Vagina (tissue), 2 donors: ENCODE measurements at places on chromosomes 5 and 9.

DNA sequence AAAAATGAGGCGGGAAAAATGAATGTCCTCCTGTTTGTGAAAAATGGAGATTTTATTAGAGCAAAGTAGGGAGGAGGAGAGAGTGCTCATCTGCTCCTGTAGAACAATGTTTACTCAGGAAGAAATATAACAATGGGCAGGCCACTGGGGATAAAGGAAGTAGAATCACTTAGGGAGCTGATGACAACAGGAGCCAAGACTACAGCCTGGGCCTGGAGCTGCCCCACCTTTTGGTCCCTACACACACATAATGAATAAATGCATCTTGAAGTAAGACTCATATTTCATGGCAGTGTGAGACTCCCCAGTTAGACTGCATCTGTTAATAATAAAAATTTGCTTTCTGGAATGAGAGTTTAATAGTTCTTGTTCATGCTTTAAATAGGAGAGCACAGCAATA, 1939.8 kb downstream of the EFNA5 start:
- no peak for DNase-seq

- no peak for DNase-seq
Measured at GRCh38 chr5:136014049-136015002, 14.5 kb upstream of the TGFBI start.

- DNase-seq: peak; percentile 79
Measured at GRCh38 chr5:73234204-73234555, 61.2 kb downstream of the TMEM174 start.

DNA sequence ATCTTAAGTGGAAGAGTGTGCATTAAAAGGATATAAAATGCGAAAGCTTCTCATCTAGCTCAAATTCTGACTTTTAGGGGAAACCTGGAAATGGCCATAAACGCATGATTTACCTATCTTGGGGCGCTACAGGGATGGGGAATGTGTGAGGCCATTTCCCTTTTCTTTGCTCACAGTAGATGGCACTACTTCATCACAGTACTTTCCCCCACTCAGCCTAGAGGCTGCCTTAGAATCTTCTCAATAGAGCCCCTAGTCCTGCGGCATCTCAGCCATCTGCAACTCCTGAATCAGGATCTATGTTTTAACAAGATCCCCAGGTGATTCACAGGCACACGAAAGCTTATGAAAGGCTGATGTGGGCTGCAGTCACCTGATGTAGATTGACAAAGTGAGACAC, 110.8 kb downstream of the LHFPL2 start:
- no peak for DNase-seq

GRCh38 chr5:149415066-149415967, 36.2 kb upstream of the IL17B start:
- DNase-seq: no peak

GRCh38 chr9:124510650-124511425, 3.6 kb upstream of the NR5A1 start:
- no peak for DNase-seq

DNA sequence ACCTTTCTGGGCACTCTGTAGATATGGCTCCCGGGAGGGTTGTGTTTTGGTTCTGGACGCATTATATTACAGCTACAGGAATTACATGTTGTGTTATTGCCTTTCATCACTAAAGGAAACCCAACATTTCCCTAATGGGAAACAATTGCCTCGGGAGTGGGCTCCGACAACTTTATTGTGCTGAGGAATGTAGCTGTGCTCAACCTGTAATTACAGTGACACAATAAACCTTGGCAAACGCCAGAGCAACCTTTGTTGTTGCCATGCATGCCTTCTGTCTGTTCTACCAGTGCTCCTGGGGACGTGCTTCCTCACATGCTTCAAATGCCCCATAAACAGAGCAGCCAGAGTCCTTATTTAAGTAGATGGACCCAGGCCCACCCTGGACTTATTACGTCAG, 182.4 kb downstream of the DIRAS2 start:
- no peak for DNase-seq

- no peak for DNase-seq
Measured at GRCh38 chr5:80707645-80708044, 52.9 kb upstream of the DHFR start.

DNA sequence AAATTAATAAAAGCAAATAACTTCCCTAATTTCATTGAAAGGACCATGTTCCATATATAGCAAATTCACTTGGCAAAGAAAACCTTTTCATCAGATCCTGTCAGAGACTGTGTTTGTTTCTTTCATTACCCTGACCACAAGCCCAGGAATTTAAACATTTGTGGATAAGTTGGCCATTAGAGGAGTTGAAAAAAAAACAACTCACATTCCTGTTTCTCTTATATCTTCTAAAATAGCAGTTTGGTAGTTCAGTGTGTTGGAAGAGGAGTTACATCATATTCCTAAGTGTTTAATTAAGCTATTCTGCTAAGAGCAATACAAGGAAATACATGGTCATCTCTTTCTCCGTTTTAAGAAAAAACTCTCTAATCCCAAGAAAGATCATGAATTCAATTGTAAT, 505.6 kb downstream of the TLE1 start:
- no peak for DNase-seq

DNA sequence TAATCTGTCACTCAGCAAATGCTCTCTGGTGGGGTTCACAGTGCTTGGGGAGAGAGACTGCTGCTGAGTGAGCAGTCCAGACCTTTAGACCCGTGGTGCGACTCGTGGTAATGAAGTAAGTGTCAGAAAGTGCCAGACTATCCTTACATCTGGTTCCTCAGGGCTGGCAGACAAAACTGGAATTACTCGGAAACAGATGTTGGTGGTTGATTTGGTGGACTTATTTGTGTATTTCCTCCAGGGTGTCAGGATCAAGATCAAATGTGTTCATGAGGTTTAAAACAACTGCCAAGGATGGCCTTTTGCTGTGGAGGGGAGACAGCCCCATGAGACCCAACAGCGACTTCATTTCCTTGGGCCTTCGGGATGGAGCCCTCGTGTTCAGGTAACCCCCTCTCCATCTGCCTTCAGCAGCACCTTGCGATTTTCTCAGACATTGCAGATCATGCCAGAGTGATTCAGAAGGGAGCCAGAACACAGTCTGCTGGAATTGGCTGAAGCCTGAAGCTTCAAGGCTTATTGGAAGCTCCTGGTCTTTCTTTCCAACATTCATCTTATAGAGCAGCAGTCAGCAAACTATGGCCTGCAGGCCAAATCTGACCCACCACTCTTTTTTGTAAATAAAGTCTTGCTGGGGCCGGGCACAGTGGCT, 105.2 kb downstream of the LIFR start:
- no peak for DNase-seq

DNA sequence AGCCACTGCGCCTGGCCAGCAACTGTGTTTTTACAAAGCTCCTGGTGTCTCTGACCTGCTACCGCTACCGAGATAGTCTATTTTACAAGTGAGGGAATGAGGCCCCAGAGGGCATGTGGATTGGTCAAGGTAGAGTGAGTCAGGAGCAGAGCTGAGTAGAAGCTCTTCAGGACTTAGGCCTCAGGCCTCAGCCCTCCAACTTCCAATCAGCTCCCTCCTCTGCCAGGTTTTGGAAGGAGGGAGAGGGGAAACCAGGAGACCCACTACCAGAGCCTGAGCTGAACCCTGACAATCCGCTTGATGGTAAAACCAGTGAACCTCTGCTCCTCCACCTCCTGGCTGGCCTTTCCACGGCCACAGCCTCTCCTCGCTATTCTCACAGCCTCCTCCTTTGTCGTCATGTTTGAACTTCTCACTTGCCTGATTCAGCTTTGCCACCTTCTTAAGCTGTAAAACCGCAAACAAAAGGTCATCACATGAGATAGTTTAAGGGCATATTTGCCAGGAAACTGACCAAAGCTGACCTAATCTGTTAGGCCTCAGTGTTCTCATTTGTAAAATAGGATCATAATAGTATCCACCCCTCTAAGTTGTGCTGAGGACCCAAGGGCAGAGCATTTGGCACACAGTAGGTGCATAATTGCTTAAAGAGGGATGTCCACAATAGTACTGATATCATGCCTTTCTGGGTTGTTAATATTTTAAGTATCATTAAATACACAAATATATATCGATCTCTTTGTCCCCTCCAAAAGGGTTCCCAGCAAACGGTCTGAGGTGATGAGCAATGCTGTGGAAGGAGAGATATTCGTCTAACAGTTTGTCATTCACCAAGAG, 1.7 kb downstream of the TRAF1 start:
- no peak for DNase-seq

GRCh38 chr9:127700140-127700539, 6.6 kb upstream of the CFAP157 start:
- no peak for DNase-seq

- no peak for DNase-seq
Measured at GRCh38 chr9:130865921-130866320, 30.7 kb downstream of the QRFP start.

DNA sequence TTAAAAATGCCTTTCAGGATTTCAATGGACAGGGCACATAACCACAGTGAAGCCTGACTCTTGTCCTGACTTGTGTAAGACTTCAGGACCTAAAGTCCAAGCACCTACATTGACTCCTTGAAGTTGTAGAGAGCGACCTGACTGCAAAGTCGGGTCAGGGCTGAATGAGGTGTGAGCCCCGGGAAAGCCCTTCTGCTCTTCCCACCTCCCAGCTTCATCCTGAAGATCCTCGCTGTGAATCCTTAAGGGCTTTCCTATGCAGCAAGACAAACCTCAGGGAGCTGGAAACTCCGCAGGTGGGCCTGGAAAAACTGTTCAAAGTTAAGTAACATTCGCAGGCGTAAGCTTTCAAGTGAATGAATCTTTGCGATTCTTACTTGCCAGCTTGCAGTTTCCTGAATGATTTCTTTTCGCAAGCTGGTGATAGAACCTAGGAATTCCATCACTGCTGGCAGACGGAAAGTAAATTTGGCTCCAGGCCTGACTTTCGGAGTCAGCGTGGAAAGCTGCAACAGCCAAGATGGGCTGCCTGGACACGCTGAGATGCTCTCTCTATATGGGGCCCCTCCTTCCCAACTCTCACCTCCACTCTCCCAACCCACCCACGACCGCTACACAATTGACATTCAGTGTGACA, 10.9 kb downstream of the SEMA5A start:
- no peak for DNase-seq

- DNase-seq: no peak
Measured at GRCh38 chr9:81656004-81656403, 33.3 kb downstream of the TLE1 start.

- no peak for DNase-seq
Measured at GRCh38 chr5:81856948-81857928, 106.3 kb upstream of the SSBP2 start.

DNA sequence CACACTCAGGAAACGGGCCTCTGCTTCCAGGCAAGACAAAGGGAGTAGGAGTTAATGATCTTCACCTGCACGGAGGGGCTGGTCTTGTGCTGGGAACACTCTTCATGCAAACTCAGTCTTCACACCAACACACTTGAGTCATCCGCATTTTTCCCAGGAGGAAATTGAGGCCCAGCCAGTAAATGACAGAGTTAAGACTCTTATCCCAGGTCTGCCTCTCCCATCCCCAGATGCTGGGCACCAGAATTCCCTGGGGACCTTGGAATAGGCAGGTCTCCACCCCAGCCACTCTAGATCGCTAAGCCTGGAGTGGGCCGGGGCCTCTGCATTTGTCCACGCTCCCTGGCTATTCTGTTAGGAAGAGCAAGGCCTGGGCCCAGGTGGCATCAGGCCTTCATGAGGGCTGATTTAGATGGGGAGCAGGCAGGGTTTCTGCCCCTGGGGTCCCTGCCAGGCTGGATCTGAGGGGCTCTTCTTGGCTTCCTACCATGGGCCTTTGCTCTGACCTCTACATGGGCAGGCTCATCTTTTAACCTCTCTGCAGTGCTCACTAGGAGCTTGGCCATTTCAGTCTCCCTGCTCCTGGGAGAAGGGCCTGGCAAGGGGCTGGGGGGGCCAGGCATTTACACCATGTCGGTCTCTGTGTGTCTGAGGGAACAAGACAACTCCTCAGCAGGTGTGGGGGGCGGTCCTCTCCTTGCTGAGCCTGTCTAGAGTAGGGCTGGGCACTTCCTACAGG, 77.3 kb downstream of the AMBP start:
- DNase-seq: no peak

- DNase-seq: no peak
Measured at GRCh38 chr9:87350915-87351314, 146.8 kb upstream of the DAPK1 start.

GRCh38 chr5:31196309-31196708, 2.8 kb downstream of the CDH6 start:
- no peak for DNase-seq

DNA sequence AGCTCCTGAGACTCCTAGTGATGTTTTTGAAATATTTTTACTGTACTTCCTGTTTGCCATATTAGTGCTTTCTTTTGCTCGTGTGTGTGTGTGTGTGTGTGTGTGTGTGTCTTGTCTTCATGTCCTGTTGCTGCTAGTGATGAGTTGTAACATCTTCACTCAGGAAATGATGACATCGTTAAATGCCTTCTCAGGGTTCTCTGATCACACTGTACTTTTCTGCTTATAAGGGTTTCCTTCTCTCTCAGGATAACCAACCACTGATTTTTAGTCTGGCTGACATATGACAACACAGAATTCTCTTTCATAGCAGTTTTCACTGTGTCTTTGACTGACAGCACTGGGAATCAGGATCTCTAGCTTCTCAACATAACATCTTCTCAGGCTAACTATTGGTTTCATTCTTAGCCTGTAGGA, 16.1 kb downstream of the SV2C start:
- no peak for DNase-seq

- DNase-seq: no peak
Measured at GRCh38 chr5:110169461-110169860, 479.7 kb downstream of the MAN2A1 start.

- no peak for DNase-seq
Measured at GRCh38 chr9:98101868-98102273, 17.2 kb downstream of the TRIM14 start.

GRCh38 chr9:127175764-127176163, 53.3 kb upstream of the ANGPTL2 start:
- DNase-seq: peak; percentile 90

- no peak for DNase-seq
Measured at GRCh38 chr5:109825450-109825849, 135.7 kb downstream of the MAN2A1 start.
